ENCODE measurements at places on chromosomes 2 and 18. TPM values are rescaled to one million over a fixed set of nuclear protein-coding genes. Genes with fewer than 3 reads are reported as not detected.

DNA sequence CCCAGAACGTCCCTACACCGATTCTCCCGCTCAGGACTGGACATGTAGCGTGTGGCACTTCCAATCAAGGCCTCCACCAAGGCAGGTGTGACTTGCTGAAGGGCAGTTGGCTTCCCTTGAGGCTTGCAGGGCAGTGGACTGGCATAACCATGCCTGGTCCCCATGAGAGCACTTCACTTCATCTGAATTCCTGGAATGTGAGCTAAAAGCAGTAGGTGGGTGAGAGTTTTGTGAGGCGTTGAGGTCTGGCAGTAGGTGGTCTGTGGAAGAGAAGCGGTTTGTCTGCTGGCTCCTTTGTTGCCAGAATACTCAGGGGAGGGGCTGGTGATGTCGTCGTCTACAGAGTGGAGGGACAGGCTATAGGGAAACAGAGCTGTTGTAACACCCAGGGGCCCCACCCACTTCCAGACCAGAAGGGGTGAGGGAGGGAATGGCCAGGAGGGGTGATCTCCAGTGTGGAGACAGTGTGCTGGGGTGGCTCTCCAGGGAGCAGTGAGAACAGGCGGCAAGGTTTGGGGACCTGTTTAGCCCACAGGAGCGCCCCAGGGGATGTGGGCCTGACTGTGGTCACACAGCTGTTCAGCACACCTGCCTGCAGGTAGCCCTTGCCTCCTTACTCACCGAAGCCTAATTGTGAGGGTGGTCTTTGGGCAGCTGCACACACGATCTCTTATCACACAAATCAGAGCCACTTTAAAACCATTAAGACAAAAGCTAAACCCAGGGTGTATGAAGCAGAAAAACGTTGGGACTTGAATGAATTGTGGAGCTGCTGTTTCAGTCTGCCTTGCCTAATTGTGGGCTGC, 21.5 kb upstream of the ALKAL2 start:
- DNase-seq = no peak

GRCh38 chr2:45808294-45808800, 156.9 kb downstream of the PRKCE start:
- no peak for DNase-seq

- peak; percentile 71 for DNase-seq
These were observed 13.9 kb upstream of the NFATC1 start for GRCh38 chr18:79381811-79382311.

The BCL11A gene
- 0.64 TPM for total RNA-seq

The TMEM247 gene
- not detected for total RNA-seq

Data from mesenteric fat pad (tissue), 1 donor.